ENCODE measurements at places on chromosomes 5 and 9.

- DNase-seq: no peak
These were observed 211.3 kb upstream of the PRR16 start for GRCh38 chr5:120252839-120253238.

GRCh38 chr5:9820691-9821449 is 190.7 kb upstream of the TAS2R1 start:
- DNase-seq: peak; percentile 91

DNA sequence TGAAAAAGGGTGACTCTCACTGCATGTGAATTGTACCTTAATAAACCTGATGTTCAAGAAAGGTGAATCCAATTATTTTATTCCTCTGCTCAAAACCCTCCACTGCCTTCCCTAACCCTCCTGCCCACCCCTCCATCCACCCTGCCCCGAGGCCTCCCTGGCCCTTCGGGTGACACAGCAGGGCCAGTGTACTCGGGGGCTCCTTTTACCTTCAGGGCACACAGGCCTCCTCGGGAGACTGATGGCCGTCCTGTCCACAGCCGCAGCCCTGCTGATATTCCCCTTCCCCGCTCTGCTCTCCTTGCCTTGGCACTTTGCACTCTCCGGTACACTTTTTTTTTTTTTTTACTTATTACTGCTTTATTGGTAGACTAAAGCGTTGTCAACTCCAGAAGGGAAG is 234.0 kb downstream of the CACNA1B start:
- DNase-seq: no peak

DNA sequence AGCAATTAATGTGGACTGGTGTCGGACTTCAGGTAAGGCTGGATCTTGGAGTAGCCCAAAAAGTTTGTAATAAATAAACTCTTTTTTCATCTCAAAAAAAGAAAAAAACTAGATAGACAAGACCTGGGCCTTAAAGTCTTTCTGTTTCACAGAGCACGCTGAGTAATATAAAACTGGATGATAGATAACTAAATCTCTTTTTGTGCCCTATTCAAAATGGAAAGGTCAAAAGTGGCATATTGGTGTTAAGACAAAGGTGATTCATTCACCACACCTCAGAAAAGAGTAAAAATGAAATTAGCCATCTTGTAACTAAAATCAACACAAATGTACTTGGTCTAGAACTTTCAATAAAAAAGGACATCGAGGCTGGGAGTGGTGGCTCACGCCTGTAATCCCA is 30.3 kb upstream of the RFK start:
- DNase-seq: no peak

DNA sequence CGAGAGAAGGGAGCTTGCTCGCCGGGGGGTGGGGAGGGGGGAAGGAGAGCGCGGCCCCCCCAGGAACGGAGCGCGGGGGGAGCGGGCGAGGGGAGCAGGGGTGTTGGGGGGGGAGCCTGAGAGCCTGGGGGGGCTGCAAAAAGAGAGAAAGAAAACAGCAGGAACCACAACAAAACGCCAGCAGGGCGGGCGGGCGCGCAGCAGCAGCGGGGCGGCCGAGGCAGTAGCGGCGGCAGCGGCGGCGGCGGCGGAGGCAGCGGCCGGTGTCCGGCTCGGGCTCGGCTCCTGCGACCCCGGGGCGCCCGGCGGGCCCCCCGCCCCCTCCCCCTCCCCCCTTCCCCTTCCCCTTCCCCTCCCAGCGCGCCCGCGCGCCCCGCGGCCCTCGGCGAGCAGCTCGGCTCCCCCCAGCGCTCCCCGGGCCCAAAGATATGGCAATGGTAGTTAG is 1.6 kb downstream of the NR2F1 start:
- DNase-seq: no peak

DNA sequence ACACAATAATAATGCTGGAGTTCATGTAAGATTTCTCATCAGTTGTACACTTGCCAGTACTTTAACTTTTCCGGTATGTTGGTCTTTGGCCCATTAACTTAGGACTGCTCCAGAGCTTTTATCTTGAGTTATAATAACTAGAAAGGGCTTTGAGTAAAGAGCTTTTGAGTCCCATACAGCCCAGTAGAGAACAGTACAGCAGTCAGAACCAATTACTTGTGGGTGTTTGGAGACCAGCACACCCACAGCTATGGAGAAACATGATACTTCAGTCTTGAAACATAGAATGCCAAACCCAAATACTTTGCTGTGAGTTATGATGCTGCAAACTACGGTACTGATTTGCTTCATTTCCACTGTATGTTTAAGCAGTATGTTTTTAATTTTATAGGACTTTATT is 374.3 kb downstream of the CCDC171 start:
- DNase-seq: peak; percentile 10
